ENCODE measurements at places on chromosomes 5 and 9. TPM values are rescaled to one million over a fixed set of nuclear protein-coding genes. Genes with fewer than 3 reads are reported as not detected.

DNA sequence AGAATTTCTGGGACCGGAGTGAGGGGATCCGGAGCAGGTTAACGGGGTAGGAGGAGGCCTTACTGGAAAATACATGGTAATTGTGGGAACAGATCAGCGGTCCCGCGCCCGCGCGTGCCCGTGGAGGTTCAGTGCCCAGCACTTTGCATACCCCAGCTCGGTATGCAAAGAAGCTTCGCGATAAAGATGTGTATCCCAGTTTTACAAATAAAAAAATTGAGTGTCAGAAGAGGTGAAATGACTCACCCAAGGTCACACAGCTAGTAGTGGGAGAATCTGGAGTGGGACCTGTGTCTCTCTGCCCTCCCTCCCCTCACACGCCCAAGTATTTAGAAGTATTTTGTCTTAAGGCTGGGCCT is 967 bp downstream of the NEURL1B start:
- no peaks in the 10 kb centered on the region for H3K36me3 ChIP-seq
- H3K27me3 ChIP-seq, result no peaks in the 10 kb centered on the region
- DNase-seq, result no peak
- H3K4me1 ChIP-seq, result peaks cover 17% of the 10 kb centered on the region

GRCh38 chr5:16411741-16412455 is 53.7 kb downstream of the ZNF622 start:
- no peaks in the 10 kb centered on the region for H3K36me3 ChIP-seq
- H3K27ac ChIP-seq, result no peak overlapping the region
- H3K4me1 ChIP-seq, result peaks cover 21% of the 10 kb centered on the region
- DNase-seq, result no peak
- no peaks in the 10 kb centered on the region for H3K27me3 ChIP-seq
- no peak overlapping the region for H3K4me3 ChIP-seq

GRCh38 chr5:179852993-179853547 is 5.5 kb downstream of the MRNIP start:
- peaks cover 7% of the 10 kb centered on the region for H3K4me1 ChIP-seq
- no peak for DNase-seq
- no peaks in the 10 kb centered on the region for H3K27me3 ChIP-seq
- H3K36me3 ChIP-seq, result peaks cover 10% of the 10 kb centered on the region

GRCh38 chr5:79932510-79933504 is 58.3 kb downstream of the MTX3 start:
- no peaks in the 10 kb centered on the region for H3K36me3 ChIP-seq
- H3K27me3 ChIP-seq, result no peaks in the 10 kb centered on the region
- H3K4me1 ChIP-seq, result peaks cover 9% of the 10 kb centered on the region
- no peak for DNase-seq
- H3K27ac ChIP-seq, result no peak overlapping the region

- no peak overlapping the region for H3K27ac ChIP-seq
- H3K27me3 ChIP-seq, result no peaks in the 10 kb centered on the region
- H3K36me3 ChIP-seq, result peaks cover 8% of the 10 kb centered on the region
- no peak for DNase-seq
These were observed 917 bp downstream of the NHP2 start for GRCh38 chr5:178152491-178153444.

- peak overlapping the region; percentile 19 for H3K4me3 ChIP-seq
- peak; percentile 69 for DNase-seq
- peak overlapping the region; percentile 38 for H3K27ac ChIP-seq
- no peaks in the 10 kb centered on the region for H3K36me3 ChIP-seq
These were observed 40.7 kb upstream of the HSD17B4 start for GRCh38 chr5:119411361-119412278.

GRCh38 chr5:98050583-98050982 is 722.9 kb upstream of the RGMB start:
- no peaks in the 10 kb centered on the region for H3K36me3 ChIP-seq
- H3K4me1 ChIP-seq, result no peaks in the 10 kb centered on the region
- no peak overlapping the region for H3K4me3 ChIP-seq
- no peak overlapping the region for H3K27ac ChIP-seq

DNA sequence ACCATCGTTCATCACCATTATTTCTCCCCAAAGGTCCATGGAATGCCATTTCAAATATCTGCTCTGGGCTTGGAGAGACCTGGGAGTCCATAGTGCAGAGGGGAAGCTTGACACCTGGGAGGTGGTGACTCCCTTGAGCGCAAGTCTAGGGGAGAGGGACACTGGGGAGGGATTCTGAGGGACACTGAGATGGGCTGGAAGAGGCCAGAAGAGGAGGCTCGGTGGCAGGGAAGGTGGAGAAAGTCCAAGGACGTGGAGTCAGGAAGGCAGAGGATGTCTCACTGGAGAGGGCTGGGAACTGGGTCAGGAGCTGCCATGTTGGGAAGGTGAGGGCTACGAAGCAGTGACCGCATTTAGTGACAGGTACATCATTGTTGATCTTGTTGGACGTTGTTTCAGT is 160.3 kb upstream of the MVB12B start:
- H3K36me3 ChIP-seq, result no peaks in the 10 kb centered on the region
- H3K27ac ChIP-seq, result no peak overlapping the region
- no peak for DNase-seq
- H3K4me3 ChIP-seq, result no peak overlapping the region
- H3K4me1 ChIP-seq, result no peaks in the 10 kb centered on the region
- H3K27me3 ChIP-seq, result no peaks in the 10 kb centered on the region

GRCh38 chr5:16597946-16598694 is 18.7 kb downstream of the RETREG1 start:
- H3K27me3 ChIP-seq, result no peaks in the 10 kb centered on the region
- no peak overlapping the region for H3K27ac ChIP-seq
- no peaks in the 10 kb centered on the region for H3K36me3 ChIP-seq
- DNase-seq, result no peak

DNA sequence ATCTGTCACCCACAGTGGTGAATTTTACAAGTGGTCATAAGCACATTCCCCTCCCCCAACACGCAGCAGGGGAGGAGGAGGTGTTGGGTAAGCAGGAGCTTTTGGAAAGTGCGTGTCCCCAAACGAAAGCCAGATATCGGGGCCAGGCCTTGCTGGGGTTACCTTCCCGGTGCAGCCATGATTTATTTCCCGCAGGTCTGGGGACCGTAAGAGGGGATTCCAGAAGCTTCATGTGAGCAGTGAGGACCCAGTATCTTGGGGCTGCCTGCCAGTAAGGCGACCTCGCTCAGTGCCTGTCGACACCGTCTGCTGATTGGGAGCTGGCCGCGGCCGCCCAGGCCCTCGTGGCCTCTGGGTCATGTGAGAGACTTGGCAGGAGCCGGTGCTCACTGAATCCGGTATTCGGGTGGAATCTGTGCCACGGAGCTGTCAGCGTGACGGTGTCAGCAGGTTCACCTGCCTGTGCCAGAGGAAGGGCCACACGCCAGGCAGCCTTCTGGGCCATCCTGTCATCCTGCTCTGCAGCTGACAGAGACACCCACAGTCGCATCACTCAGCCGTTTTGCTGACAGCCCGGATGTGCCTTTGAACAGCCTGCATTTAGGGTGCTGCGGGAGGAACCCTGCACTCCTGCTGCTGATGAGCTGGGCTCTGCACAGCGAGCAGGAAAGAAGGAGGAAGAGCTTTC is 37.3 kb downstream of the SEC61B start:
- peak overlapping the region; percentile 79 for H3K27ac ChIP-seq
- H3K4me3 ChIP-seq, result no peak overlapping the region
- H3K36me3 ChIP-seq, result no peaks in the 10 kb centered on the region
- peaks cover 19% of the 10 kb centered on the region for H3K4me1 ChIP-seq
- peak; percentile 93 for DNase-seq
- H3K27me3 ChIP-seq, result no peaks in the 10 kb centered on the region

DNA sequence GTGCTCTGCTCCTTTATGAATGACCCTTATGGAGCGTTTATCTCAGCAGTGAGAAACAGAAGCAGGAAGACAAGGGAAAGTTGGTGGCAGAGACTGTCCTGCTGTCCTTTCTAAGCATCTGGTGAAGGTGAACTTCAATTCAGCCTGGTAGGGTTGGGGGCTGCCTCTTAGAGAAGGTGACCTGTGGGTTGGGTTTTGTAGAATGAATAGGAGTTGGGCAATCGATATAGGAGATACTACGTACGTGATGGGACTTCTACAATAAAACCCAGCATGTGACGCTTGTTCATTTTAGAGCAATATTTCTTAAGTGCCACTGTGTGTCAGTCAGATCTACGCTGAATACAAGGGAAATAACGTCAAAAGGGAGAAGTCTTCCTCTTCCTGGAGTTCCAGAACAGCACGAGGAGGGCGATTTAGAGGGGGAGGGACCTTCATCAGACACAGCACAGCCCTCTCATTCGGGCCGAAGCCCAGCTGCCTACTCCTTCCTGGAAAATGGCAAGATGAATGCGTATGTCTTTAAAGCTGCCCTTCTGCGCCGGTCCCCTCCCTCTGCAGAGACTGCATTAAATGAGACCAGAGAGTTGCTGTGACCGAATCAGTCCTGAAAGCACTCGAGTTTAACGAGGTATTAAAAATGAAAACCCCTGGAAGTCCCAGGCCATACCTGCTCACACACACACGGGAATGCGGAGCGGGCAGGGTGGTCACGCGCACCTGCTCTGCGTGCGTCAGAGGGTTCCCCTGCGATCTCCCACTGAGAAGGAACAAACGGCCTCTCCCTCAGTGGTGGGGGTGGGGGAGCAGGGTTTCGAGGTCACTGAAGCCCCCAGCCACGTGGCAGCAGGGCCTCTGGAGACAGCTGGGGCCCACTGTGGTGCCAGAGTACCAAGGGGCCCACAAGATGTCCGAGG is 85.3 kb upstream of the SARDH start:
- no peaks in the 10 kb centered on the region for H3K27me3 ChIP-seq
- H3K4me3 ChIP-seq, result no peak overlapping the region
- no peak overlapping the region for H3K27ac ChIP-seq
- DNase-seq, result no peak
- no peaks in the 10 kb centered on the region for H3K36me3 ChIP-seq

DNA sequence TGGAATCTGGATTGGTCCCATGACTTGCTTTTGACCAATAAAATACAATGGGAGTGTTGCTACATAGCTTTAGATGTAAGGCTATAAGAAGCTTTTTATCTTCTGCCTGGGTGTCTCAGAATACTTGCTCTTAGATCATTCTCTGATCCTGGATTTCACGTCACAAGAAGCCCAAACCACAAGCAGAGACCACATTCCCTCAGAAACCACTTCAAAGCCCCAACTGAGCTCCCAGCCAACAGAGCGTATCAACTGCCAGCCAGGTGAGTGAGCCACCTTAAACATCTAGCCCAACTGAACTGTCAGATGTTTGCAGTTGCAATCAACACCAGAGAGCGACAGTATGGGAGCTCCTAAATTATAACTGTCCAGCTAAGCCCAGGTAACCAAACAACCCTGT is 687.1 kb downstream of the TLE1 start:
- no peaks in the 10 kb centered on the region for H3K36me3 ChIP-seq
- no peak overlapping the region for H3K4me3 ChIP-seq
- no peaks in the 10 kb centered on the region for H3K27me3 ChIP-seq
- H3K4me1 ChIP-seq, result no peaks in the 10 kb centered on the region

- H3K4me3 ChIP-seq, result no peak overlapping the region
- no peak for DNase-seq
- H3K36me3 ChIP-seq, result no peaks in the 10 kb centered on the region
- H3K27me3 ChIP-seq, result no peaks in the 10 kb centered on the region
- no peaks in the 10 kb centered on the region for H3K4me1 ChIP-seq
- H3K27ac ChIP-seq, result no peak overlapping the region
These were observed 284.4 kb downstream of the PIK3R1 start for GRCh38 chr5:68499987-68500386.

- H3K4me3 ChIP-seq, result no peak overlapping the region
- H3K4me1 ChIP-seq, result peaks cover 36% of the 10 kb centered on the region
- no peak overlapping the region for H3K27ac ChIP-seq
- no peaks in the 10 kb centered on the region for H3K27me3 ChIP-seq
- no peaks in the 10 kb centered on the region for H3K36me3 ChIP-seq
These were observed 71.2 kb downstream of the SHB start for GRCh38 chr9:37997636-37998374.

DNA sequence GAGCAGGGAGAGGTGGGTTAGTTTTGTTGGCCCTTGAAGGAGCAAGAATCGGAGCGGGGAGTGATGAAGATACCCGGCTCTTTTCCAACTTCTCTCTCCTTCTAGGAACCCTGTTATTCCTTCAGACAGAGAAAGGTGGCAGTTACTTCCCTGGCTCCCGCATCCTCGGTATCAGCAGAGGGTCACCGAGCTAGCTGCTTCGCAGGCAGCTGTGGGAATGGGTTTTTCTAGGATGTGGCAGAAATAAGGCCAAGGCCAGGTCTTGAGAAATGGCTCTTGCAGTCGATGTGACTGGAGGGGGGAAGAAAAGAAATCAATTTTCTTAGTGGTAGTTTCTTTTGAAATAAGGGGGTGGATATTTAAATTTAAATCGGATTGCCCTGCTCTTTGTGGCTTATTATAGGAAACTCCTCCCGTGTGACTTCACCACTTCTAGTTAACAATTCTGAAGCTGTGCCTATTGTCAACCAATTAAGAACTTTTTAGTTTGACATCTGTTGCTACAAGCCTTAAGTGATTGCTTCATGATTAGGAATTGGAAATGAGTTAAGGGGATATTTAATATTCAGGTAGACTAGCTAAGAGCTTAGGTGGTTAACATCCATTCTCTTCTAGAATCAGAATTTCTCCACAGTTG is 1.4 kb downstream of the SAP30L start:
- no peak for DNase-seq
- peak overlapping the region; percentile 67 for H3K27ac ChIP-seq
- peaks cover 3% of the 10 kb centered on the region for H3K36me3 ChIP-seq
- peaks cover 26% of the 10 kb centered on the region for H3K4me1 ChIP-seq

- no peaks in the 10 kb centered on the region for H3K4me1 ChIP-seq
- DNase-seq, result no peak
- no peaks in the 10 kb centered on the region for H3K36me3 ChIP-seq
These were observed 66.0 kb downstream of the FRMD3 start for GRCh38 chr9:83472221-83472665.

- no peak for DNase-seq
- H3K4me3 ChIP-seq, result no peak overlapping the region
- H3K4me1 ChIP-seq, result no peaks in the 10 kb centered on the region
- no peak overlapping the region for H3K27ac ChIP-seq
- H3K36me3 ChIP-seq, result no peaks in the 10 kb centered on the region
These were observed 86.3 kb upstream of the IRX1 start for GRCh38 chr5:3509290-3509689.

DNA sequence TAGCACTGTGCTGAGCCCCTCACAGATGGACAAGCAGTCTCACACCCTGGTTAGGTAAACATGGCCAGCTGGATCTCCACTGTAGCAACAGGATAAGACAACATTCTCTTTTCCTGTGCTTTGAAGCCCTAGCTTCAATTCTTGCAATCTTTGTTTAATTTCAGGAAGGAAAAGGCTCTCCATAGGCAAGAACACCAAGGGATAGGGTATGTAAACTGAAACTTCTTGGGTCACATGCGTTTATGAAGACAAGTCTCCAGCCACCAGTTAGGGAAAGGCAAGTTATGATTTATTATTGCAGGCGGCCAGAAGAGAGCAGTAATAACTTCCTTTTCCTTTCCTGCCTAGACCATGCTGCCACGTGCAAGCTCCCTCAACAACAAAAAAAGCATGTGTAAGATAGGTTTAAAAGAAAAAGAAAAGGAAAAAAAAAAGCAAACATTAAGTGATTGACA is 50.1 kb upstream of the POU5F2 start:
- no peak overlapping the region for H3K27ac ChIP-seq
- no peaks in the 10 kb centered on the region for H3K4me1 ChIP-seq
- H3K36me3 ChIP-seq, result no peaks in the 10 kb centered on the region
- H3K27me3 ChIP-seq, result no peaks in the 10 kb centered on the region
- no peak for DNase-seq
- no peak overlapping the region for H3K4me3 ChIP-seq

- no peak overlapping the region for H3K27ac ChIP-seq
- no peaks in the 10 kb centered on the region for H3K27me3 ChIP-seq
- peaks cover 4% of the 10 kb centered on the region for H3K4me1 ChIP-seq
- H3K4me3 ChIP-seq, result no peak overlapping the region
These were observed 137.1 kb upstream of the SLC24A2 start for GRCh38 chr9:19925674-19926503.

The FAM221B gene
- not detected for total RNA-seq

The GABBR2 gene
- total RNA-seq, result not detected

The HRCT1 gene
- total RNA-seq, result 0.99 TPM

The DPYSL3 gene
- total RNA-seq, result 10.5 TPM

The SHC3 gene
- 6.9 TPM for total RNA-seq
